Activated CD4-positive, alpha-beta T cell treated with anti-CD3 and anti-CD28 coated beads, Interleukin-2, amount 10 ng/mL, durations not matched to agents 24 days and 14 days (primary cell): ENCODE measurements at places on chromosomes 6 and 20. TPM values are rescaled to one million over a fixed set of nuclear protein-coding genes. Genes with fewer than 3 reads are reported as not detected.

- DNase-seq: no peak
Measured at GRCh38 chr20:35238735-35239134, 12.2 kb downstream of the MMP24 start.

The DEFB124 gene
- total RNA-seq: not detected in 2 replicates

The SALL4 gene
- 0.28 and 0.75 TPM in 2 replicates for total RNA-seq

- no peak for DNase-seq
Measured at GRCh38 chr6:146364816-146365594, 178.6 kb upstream of the RAB32 start.

- no peak for DNase-seq
Measured at GRCh38 chr20:36162272-36162966, 7.9 kb downstream of the EPB41L1 start.

GRCh38 chr20:47669927-47670890 lies 115.1 kb downstream of the SULF2 start:
- no peak for DNase-seq

DNA sequence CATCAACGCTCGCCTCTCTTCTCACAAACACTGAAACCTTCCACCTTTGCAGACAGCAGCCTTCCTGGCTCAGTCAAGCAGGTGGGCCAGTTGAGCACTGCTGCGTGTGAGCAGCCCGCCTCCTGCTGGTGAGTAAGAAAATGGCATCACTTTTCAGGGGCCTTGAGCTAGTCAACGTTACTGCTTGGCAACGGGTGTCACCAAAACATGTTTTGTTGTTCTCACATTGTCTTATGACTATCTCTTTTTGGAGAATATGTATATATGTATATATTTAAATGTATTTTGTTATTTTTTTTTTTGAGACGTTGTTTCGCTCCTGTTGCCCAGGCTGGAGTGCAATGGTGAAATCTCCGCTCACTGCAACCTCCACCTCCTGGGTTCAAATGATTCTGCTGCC lies 97.0 kb upstream of the AGPAT4 start:
- DNase-seq: peak; percentile 90

The IYD gene
- total RNA-seq: not detected in 2 replicates

The SYCP2L gene
- not detected in 2 replicates for total RNA-seq

DNA sequence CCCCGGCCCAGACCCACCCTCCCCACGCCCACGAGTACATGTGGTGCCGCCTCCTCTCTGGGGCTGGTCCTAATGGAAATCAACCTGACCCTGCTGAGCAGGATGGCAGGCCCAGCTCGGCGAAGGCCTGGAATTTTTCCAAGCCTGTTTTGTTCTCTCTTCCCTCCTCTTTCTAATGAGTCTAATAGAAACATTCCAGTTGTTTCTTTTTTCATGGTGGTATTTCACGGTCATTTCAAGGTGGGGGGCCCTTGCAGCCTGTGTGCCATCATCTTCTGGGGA lies 16.6 kb downstream of the SMOC2 start:
- no peak for DNase-seq

The SYNDIG1 gene
- not detected in 2 replicates for total RNA-seq

The CFB gene
- 0.17 TPM in 1 of 2 replicates, not detected in the other for total RNA-seq

DNA sequence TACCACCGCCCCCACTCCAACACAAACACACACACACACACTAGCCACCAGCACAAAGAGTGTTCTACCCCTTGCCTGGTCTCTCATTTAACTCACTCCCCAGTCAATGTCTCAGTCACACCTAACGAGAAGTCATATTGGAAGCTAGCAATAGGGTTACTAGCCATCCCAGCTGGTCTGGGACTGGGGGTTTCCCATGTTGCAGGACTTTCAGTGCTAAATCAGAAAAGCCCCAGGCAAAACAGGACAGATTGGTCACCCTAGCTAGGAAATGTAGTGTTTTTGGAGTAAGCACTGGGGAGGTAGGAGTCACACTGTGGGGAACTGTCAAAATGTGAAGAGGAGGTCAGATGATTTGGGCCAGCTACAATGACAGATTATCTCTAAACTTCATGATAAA lies 158.1 kb downstream of the UNC5CL start:
- no peak for DNase-seq

- DNase-seq: no peak
Measured at GRCh38 chr20:15317546-15318232, 980.3 kb upstream of the FLRT3 start.

The HSPA12B gene
- not detected in 2 replicates for total RNA-seq

- no peak for DNase-seq
Measured at GRCh38 chr20:17622851-17623508, 53.1 kb downstream of the DSTN start.

DNA sequence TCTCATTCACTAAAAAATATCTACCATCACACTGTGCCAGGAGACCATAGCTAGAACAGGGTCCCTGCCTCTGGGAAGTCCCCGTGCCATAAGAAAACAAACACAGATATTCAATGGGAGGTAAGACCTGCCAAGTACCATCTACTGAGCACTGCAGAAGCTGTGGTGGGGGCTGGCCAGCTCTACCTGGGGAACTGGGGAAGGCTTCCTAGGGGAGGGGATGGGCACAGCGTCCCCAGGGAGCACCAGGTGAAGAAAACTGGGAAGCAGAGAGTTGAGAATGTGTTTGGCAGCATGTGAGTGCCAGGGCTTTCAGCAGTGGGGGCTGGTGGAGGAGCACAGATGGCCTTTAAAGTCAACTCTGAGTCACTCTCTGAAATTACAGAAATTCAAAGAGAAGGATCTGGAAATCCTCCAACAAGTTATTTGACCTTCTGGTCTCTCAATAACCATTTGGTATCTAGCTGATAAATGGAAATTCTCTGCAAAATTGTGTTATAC lies 85.2 kb downstream of the SHLD1 start:
- DNase-seq: peak; percentile 59

DNA sequence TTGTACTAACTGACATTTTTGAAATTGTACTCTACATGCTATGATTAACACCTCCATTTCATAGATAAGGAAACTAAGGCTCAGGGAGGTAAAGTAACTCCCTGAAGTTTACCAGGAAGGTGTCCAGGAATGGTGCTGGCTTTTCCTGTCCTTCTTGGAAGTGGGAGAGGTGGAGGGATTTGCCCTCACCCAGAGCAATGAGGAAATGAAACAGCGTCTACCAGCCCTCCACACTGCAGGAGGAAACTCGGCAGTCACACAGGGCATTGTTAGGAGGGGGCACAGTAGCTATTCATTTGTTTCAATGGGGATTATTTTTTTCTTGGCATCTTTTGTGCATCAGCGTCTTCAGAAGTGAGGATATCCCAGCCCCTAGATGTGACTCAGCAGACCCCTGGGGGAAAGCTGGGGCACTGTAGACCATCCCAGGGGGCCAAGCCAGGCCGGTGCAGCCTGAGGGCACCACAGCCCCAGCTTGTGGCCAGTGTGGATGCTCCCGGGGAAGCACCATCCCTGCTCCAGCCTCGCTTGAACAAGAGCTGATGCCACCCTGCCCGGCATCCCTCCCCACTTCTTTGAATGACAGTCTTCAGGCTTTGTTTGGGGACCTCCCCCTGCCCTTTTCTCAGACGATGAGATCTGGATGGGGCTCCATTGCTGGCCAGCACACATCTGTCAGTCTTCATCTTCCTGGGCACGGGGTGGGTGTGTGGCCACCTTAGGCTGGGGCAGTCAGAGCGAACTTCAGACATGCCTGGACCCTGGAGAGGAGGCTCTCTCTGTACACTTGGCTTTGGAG lies 224.4 kb upstream of the PMEPA1 start:
- DNase-seq: no peak

DNA sequence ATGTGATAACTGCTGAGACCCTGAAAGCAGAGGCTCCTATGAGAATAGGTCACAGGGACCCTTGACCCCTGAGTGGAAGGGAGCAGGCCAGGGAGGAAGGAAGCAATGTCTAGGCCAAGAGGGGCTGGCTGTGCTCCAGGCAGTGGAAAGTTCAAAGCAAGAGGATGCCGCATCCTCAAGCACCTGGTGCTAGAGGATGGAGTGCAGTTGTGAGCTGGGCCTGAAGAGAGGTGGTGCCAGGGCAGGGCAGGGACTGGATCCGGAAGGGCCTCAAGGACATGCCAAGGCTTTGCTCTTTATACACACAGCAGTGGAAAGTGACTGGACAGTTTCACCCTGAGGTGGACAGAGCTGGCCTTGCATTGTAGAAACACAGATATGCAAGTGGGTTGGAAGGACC lies 97.0 kb downstream of the SLC22A3 start:
- DNase-seq: peak; percentile 25

DNA sequence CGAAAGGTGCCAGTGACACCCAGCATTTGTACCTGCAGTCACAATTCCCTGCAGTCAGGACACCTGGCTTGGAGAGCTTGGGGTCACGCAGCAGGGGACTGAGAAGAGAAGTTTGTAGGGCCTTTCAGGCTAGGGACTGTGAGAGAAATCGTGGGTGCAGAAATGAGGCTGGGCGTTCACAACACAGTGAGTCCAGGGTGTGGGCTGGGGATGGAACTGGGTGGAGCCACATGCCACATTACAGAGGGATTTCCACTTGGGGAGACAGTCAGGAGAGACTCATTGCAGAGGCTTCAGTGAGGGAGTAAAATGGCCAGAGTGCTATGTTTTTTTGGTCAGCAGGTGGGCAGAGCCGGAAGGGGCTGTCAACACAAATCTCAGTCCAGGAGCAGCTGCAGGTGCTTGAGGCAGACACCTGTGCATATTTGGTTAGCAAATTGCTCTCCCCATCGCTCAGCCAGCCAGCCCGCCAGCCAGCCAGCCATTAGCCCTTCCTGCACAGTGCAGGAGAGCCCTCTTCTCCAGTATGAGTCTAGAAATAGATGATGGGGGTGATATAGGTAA lies 7.4 kb downstream of the ITPR3 start:
- DNase-seq: no peak

DNA sequence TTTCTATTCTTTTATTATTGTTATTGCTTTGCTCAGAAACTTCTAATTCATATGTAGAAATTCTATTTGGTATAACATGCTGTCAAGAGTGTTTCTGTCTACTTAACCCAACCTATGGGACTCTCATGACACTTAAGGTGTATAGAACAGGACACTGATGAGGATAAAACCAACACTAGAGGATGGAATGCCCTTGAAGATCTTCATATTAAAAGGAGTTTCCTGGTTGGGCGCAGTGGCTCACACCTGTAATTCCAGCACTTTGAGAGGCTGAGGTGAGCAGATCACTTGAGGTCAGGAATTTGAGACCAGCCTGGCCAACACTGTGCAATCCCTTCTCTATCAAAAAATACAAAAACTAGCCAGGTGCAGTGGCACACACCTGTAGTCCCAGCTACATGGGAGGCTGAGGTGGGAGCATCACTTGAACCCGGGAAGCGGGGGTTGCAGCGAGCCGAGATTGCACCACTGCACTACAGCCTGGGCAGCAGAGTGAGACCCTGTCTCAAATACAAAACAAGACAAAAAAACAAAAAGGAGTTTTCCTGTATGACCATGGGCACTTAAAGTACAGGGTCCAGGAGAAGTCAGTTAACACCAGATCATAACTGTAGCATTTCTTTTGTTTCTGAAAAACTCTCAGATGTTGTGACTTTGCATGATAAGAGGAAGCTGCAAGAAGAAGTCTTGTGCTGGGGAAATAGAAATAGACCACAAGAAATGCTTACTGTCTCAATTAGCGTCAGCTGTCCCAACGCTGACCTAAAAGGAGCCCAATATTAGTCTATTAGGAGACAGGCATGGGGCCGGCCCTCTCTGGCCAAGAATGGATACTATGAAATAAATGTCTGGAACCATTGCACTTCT lies 38.9 kb upstream of the CD2AP start:
- no peak for DNase-seq

DNA sequence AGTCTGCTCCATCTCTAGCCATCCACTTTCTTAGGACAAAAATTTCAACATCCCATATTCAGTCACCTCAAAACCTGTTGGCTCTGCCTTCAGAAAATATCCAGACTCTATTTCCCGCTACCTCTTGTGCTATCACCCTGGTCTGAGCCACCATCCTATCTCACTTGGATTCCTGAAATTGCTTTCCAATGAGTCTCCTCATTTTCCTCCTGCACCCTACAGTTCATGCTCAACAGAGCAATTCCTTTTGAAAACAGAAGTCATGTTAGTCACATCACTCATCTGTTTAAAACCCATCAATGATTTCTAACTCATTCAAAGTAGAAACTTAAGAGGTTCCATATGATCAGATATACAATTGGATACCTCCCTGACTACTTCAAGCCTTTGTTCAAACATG lies 229.9 kb downstream of the ADGRG6 start:
- DNase-seq: no peak

The TRMT11 gene
- total RNA-seq: 33.6 and 34.4 TPM in 2 replicates

The ARMC12 gene
- total RNA-seq: 0.58 and 0.64 TPM in 2 replicates

DNA sequence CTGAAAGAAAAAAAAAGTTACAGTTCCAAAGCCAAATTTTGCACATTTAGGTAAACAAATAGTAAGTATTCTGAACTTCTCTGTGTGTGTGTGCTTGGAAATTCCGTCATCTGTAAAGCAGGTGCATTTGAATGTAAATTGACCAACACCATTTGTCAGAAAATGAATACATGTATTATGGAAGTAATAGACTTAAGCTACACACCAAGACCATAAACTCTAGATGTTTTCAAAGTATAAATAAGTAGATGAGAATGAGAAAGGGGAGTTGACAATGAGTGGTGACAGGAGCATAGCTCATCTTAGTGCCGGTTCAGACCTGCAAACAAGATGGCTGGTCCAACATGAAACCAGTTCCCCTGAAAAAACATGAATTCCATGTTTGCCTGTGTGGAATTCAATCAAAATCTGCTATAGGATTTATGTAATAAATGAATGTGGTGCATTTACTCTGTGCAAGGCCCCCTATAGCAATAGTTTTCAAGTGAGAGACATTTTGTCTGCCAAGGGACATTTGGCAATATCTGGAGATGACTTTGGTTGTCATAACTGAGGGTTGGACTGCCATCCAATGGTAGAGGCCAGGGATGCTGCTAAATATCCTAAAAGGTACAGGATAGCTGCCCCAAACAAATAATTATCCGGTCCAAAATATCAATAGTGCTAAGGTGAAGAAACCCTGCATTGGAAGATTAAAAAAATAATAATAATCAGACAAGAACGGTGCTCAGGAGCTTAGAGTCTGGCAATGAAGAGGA lies 11.0 kb upstream of the FILIP1 start:
- no peak for DNase-seq

The FOXS1 gene
- total RNA-seq: not detected in 2 replicates

GRCh38 chr6:40520678-40521077 lies 66.5 kb downstream of the LRFN2 start:
- DNase-seq: no peak
